NCI-H2171 treated with DMSO at 0.1 percent for 48 hours (cell line): ENCODE measurements at places on chromosomes 12 and 14.

DNA sequence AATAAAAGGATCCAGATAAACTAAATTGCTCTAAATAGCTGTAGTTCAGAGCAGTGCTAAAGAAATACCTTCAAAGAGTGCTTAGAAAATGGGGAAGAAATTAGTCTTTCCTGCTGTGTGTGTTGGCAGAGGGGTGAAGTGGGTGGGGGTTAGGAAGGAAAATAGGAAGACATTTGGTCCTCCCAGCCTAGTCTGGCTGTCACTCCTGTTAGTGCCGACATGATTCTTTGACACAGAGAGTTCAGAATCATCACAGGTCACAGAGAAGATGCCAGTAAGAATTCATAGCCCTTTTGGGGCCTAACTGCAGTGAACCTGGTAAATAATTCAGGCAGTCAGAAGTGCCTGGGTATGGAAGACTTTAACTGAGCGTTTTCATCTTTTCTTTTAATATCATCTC is 74.8 kb downstream of the FLRT2 start:
- no peak for DNase-seq

- no peak for DNase-seq
Observed at GRCh38 chr14:59538936-59539335, 37.7 kb downstream of the CCDC175 start.

DNA sequence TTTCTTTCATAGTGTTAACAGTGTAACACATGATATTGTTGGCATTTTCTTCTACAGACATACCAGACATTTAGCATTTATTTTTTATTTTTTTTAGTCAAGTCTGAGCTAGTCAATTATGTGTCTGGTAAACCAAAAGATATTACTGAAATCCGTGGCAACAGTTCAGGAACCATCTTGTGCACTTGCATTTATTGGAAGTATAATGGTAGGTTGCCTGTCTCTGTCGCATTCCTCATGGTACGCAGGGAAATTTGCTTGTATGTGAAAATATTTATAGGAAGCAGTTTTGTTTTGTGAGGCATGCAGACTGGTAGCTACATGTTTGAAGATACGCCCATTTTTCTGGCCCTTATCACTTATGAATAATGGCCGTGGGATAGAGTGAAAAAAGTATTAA is 186.1 kb upstream of the SLC38A2 start:
- no peak for DNase-seq

DNA sequence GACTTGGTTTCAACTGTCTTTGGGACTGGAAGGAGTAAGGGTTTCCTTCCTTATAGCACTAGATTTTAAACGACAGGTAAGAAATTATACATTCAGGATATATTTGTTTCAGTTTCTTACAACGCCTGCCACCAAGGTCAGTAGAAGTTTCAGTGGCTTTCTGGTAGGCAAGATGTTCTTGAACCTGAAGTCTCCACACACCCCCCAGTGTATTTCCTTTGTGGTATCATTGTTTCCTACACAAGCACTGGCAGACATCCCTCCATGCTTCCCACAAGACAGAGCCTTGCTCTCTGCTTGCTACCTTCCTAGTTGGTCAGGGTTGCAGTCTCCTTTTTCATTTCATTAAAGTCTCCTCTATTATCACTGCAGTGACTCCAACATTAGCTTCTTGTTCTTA is 283.1 kb downstream of the FLRT2 start:
- DNase-seq, result no peak

- no peak for DNase-seq
Observed at GRCh38 chr14:22850944-22851764, 14.8 kb downstream of the MMP14 start.
